ENCODE measurements at places on chromosomes 12 and 14.

DNA sequence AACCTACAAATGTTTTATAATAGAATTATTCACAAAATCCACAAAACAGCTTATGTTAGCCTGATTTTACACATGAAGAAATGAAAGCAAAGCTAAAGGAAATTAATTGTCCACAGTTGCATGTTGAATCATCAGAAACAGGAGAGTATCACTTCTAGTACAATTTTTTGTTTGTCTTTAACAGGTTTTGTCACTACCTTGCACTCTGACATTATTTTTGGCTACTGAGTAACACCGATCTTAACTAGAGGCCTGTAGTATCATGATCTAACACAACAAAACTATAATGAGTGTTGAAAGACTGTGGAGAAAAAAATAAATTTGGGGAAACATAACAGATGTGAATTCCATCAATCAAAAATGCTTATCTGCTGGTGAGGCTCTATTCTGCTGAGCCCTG lies 60.1 kb downstream of the TAOK3 start:
- DNase-seq = no peak

DNA sequence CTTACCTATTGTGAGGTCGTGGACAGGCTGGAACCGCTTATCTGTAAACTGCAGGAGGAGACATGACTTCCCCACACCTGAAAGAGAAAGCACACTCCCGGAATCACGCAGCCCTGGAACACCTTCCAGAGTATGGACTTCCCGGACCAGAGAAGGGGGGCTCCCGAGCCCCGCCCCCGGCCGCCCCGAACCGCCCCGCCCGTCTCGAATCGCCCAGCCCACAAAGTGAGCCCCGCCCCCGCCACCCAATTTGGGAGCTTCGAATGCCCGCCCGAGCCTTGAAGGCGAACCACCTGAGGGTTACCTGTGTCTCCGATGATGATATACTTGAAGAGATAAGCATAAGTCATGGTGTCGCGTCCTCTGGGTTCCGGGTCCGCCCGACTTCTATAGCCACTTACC lies 235 bp downstream of the RAB2B start:
- peak; percentile 76 for DNase-seq

DNA sequence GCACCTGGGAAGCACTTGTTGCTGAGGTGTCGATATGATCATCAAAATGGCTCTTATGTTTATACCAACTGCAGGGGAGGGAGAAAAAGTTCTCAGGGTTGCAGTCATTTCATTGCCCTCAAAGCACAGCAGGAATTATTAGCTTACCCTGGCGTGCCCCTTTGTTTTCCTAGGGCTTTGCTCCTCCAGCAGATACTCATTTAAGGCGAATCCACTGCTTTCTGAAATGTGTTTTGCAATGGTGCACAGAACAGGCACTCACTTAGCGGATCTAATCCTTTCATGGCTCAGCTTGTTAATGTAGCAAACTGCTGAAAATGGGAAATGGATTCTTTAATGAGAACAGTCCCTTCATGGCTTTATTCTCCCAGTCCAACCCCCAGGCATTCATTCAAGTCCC lies 76.7 kb downstream of the NKX2-1 start:
- DNase-seq = no peak

- no peak for DNase-seq
These were observed 2.9 kb downstream of the MMP17 start for GRCh38 chr12:131830914-131831571.

GRCh38 chr14:22887260-22887989 lies 4.4 kb downstream of the REM2 start:
- peak; percentile 51 for DNase-seq

GRCh38 chr12:42162193-42162592 lies 17.5 kb upstream of the GXYLT1 start:
- peak; percentile 35 for DNase-seq

GRCh38 chr12:64039281-64039871 lies 182.7 kb downstream of the KICS2 start:
- peak; percentile 30 for DNase-seq

- DNase-seq = no peak
These were observed 45.1 kb upstream of the VRK1 start for GRCh38 chr14:96752125-96752524.

DNA sequence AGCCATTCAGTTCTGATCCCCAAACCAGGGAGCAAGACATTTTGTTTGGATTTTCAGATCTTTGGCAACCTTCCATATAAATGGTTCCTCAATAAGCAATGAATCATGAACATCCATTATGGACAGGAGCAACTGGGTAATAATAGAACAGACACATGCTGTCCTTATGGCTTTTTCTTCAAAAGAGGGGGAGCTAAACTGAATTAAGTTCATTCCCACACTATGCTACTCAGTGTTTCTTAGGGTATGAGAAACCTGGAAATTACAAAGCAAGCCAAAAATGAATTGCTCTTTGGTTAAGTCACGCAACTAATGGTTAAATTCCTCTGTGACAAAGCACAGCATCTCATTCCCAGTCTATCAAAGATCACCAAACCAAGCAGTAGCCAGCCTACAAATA lies 51.0 kb downstream of the PTGER2 start:
- DNase-seq = peak; percentile 54

DNA sequence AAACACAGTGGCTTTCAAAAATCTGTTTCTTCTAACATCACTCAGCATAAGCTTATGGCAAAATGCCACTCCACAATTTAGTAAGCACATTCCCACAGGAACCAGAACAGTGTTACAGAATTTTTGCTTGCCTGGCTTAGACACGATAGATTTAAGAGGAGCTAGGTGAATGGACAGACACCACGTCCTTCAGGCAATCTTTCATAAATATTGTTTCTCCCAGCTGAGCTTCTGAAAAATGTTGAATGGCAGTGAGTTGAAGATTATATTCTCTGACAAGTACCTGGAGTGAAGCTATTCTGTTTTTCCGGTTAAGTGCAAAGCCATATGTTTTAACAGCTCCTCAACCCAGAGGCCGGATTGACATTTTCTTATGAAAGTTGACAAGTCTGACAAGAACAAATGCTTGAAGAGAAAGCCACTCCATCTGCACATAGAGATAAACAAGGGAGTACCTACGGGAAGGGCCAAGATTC lies 102.0 kb downstream of the FSCB start:
- no peak for DNase-seq

DNA sequence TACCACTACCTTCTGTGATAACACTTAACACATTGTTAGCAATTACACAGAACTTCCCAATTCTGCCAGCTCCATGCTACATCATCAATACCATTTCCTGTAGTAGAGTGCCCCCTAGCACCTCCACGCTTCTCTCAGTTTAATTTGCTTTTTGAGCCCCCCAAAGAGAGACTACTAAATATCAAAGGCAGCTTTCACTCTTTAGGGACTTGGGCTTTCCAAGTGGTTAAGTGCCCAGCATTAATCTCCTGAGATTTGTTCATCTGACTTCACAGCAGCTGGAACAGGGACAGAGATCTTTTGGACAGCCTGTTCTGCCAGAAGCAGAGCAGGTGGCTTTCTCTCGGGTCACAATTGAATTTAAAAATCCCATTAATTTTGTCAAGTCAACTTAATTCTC lies 954.9 kb downstream of the DIO2 start:
- DNase-seq = no peak

- DNase-seq = peak; percentile 44
These were observed 23.5 kb upstream of the GPRC5D start for GRCh38 chr12:12975322-12976077.

- no peak for DNase-seq
These were observed 405.2 kb upstream of the TBX3 start for GRCh38 chr12:115088995-115089841.

- DNase-seq = no peak
These were observed 259.9 kb upstream of the DDHD1 start for GRCh38 chr14:53412819-53413675.

GRCh38 chr14:89237921-89238529 lies 179.0 kb downstream of the FOXN3 start:
- DNase-seq = peak; percentile 31
